ENCODE measurements at places on chromosomes 7 and 10. TPM values are rescaled to one million over a fixed set of nuclear protein-coding genes. Genes with fewer than 3 reads are reported as not detected.

- no peak for DNase-seq
- H3K27me3 ChIP-seq = no peaks in the 10 kb centered on the region
- no peak overlapping the region for H3K27ac ChIP-seq
- H3K4me1 ChIP-seq = no peaks in the 10 kb centered on the region
These were observed 521.8 kb upstream of the DPP6 start for GRCh38 chr7:153530441-153530840.

TNPO3 gene
- total RNA-seq = 41.9 TPM

GRCh38 chr7:128247640-128248194 lies 6.6 kb downstream of the LEP start:
- DNase-seq = no peak
- H3K27ac ChIP-seq = peak overlapping the region; percentile 33
- H3K36me3 ChIP-seq = no peaks in the 10 kb centered on the region

LRRD1 gene
- total RNA-seq = 0.34 TPM

- no peaks in the 10 kb centered on the region for H3K27me3 ChIP-seq
- no peak overlapping the region for H3K27ac ChIP-seq
- no peaks in the 10 kb centered on the region for H3K4me1 ChIP-seq
- peaks cover 4% of the 10 kb centered on the region for H3K36me3 ChIP-seq
- H3K4me3 ChIP-seq = no peak overlapping the region
- DNase-seq = no peak
These were observed 16.5 kb upstream of the NUP42 start for GRCh38 chr7:23165316-23165715.

PON3 gene
- total RNA-seq = not detected

GRCh38 chr7:107878636-107879035 lies 12.3 kb upstream of the DLD start:
- H3K36me3 ChIP-seq = no peaks in the 10 kb centered on the region
- DNase-seq = no peak
- H3K4me3 ChIP-seq = no peak overlapping the region
- H3K27ac ChIP-seq = no peak overlapping the region

DNA sequence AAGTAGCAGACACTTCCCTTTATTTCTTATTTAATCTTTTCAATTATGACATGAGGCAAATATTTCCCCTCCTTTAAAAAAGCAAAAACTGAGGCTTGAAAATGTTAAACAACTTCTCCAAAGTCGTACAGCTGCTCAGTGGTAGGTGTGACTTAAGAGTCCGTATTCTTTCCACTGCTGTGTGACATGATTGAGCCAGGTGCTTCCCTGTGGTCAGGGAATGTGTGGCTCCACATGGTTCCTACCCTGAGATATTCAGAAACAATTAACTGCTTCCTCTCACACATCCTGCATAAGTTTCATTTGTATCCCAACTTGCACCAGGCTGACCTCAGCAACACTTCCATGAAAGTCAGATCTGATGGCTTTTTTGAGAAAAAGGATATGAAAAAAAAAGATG lies 13.6 kb downstream of the OPALIN start:
- no peaks in the 10 kb centered on the region for H3K27me3 ChIP-seq
- no peaks in the 10 kb centered on the region for H3K36me3 ChIP-seq
- H3K4me1 ChIP-seq = no peaks in the 10 kb centered on the region
- H3K4me3 ChIP-seq = no peak overlapping the region
- H3K27ac ChIP-seq = no peak overlapping the region
- DNase-seq = no peak

IFIT1 gene
- total RNA-seq = 15.5 TPM

GRCh38 chr10:118995739-118996138 lies 33.8 kb upstream of the NANOS1 start:
- H3K4me3 ChIP-seq = no peak overlapping the region
- H3K27ac ChIP-seq = no peak overlapping the region
- H3K4me1 ChIP-seq = no peaks in the 10 kb centered on the region

HEPACAM2 gene
- 2.4 TPM for total RNA-seq

VAX1 gene
- not detected for total RNA-seq

SPDYE2 gene
- not detected for total RNA-seq

GRCh38 chr10:91864744-91865143 lies 44.5 kb downstream of the FGFBP3 start:
- H3K4me3 ChIP-seq = no peak overlapping the region
- peaks cover 38% of the 10 kb centered on the region for H3K36me3 ChIP-seq
- H3K4me1 ChIP-seq = no peaks in the 10 kb centered on the region
- no peak overlapping the region for H3K27ac ChIP-seq
- H3K27me3 ChIP-seq = no peaks in the 10 kb centered on the region

RSPH10B gene
- total RNA-seq = 0.60 TPM

GRCh38 chr10:44132361-44133289 lies 252.3 kb downstream of the CXCL12 start:
- DNase-seq = no peak
- no peaks in the 10 kb centered on the region for H3K36me3 ChIP-seq
- H3K27ac ChIP-seq = no peak overlapping the region

- H3K4me1 ChIP-seq = no peaks in the 10 kb centered on the region
- no peak overlapping the region for H3K27ac ChIP-seq
- H3K4me3 ChIP-seq = no peak overlapping the region
- no peak for DNase-seq
These were observed 188.4 kb downstream of the POLR1F start for GRCh38 chr7:19520392-19520791.

GRCh38 chr7:110375068-110375467 lies 715.9 kb upstream of the LRRN3 start:
- no peak overlapping the region for H3K27ac ChIP-seq
- no peaks in the 10 kb centered on the region for H3K36me3 ChIP-seq
- no peaks in the 10 kb centered on the region for H3K27me3 ChIP-seq
- H3K4me3 ChIP-seq = no peak overlapping the region
- no peak for DNase-seq

GRCh38 chr7:111012149-111012548 lies 78.8 kb upstream of the LRRN3 start:
- no peak overlapping the region for H3K27ac ChIP-seq
- H3K4me3 ChIP-seq = no peak overlapping the region
- no peaks in the 10 kb centered on the region for H3K36me3 ChIP-seq
- H3K4me1 ChIP-seq = peaks cover 18% of the 10 kb centered on the region
- H3K27me3 ChIP-seq = no peaks in the 10 kb centered on the region
- DNase-seq = no peak

ACTL6B gene
- total RNA-seq = not detected

DNA sequence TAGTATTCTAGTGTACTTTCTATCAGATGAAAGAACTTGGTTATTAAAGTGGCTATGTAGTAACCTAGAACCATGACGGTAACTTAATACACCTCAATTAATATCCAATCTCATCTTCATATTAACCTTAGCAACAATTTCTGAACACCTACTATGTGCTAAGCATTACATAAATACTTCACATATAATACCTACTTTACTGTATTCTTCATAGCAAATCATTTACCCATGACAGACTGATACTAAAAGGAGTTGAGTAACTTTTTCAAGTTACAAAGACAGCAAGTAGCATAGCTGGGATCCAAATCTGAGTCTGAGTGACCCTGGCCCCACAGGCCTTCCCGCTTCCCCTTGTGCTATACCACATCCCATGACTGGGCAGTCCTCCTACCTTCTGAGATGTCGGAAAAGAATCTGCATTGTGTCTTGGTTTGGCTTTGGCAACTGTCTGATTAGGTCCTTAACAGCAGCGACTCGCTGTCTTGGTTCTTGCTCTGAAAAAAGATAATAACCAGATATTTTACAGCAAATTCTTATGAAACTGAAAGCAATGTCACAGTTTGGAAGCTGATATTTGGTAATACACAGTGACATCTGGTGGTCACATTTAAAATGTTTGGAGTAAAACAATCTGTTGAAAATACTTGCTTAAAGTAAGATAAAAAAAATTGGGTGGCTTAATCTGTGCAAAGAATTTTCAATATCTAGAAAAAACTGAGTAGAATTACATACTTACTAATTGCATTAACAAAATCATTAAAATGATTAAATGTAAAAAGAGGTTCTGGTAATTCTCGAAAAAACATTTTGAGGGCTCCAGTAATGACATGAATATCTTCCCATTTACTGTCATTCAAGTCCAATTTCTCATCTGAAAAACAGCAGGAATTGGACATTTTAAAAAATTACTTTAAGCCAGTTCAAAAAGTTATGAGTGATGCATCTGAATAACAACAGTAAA lies 120.1 kb downstream of the ARHGAP12 start:
- H3K4me1 ChIP-seq = peaks cover 9% of the 10 kb centered on the region
- no peaks in the 10 kb centered on the region for H3K36me3 ChIP-seq
- no peaks in the 10 kb centered on the region for H3K27me3 ChIP-seq
- no peak for DNase-seq
- H3K4me3 ChIP-seq = no peak overlapping the region
- H3K27ac ChIP-seq = peak overlapping the region; percentile 62

DNA sequence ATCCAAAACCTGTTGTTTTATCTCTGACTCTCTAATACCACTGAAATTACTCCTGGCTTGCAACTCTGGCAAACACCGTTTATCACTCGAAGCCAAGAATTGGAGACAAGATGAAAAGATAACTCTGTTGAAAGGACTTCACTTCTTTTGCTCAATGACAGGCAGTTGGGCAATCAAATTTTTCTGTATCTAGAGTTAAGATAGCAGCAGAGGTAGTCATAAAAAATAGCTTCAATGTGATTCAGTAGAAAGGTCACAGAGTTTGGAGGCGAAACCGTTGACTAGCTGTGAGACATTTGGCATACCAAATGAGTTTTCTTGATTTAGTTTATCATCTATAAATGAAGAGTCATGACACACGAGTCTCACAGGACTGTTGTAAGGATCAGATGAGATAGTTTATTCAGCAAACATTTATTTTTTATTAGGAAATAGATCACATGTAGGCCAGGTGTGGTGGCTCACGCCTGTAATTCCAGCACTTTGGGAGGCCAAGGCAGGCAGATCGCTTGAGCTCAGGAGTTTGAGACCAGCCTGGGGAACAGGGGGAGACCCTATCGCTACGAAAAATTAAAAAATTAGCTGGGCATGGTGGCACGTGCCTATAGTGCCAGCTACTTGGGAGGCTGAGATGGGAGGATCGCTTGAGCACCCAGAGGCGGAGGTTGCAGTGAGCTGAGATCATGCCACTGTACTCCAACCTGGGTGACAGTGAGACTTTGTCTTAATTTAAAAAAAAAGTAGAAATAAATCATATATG lies 23.6 kb downstream of the AKR1B1 start:
- no peak overlapping the region for H3K4me3 ChIP-seq
- H3K36me3 ChIP-seq = peaks cover 17% of the 10 kb centered on the region

Measured in spleen (tissue), 13 donors.